ENCODE measurements at places on chromosomes 13 and 19.

DNA sequence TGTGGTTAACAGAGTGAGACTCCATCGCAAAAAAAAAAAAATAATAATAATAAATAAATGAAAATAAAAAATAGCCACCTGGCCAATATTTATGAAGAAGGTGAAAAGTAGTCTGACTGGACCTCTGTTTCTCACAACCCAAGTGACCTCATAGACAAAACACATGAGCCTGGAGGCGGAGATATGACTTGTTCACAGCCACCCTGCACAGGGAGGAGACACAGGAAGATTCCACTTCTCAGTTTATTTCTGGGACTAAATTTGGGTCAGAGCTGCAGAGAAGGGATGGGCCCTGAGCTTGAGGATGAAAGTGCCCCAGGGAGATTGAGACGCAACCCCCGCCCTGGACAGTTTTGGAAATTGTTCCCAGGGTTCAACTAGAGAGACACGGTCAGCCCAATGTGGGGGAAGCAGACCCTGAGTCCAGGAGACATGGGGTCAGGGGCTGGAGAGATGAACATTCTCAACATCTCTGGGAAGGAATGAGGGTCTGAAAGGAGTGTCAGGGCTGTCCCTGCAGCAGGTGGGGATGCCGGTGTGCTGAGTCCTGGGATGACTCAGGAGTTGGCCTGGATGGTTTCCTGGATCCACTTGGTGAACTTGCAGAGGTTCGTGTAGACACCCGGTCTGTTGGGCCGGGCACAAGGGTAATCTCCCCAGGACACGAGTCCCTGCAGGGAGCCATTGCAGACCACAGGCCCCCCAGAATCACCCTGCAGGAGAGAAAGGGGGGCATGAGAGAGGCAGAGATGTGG is 9.6 kb downstream of the KLK5 start:
- no peak for DNase-seq

- no peak for DNase-seq
Measured at GRCh38 chr19:15108845-15109767, 1.9 kb downstream of the SYDE1 start.

- DNase-seq: peak; percentile 15
Measured at GRCh38 chr13:43229506-43229905, 206.1 kb downstream of the DNAJC15 start.

DNA sequence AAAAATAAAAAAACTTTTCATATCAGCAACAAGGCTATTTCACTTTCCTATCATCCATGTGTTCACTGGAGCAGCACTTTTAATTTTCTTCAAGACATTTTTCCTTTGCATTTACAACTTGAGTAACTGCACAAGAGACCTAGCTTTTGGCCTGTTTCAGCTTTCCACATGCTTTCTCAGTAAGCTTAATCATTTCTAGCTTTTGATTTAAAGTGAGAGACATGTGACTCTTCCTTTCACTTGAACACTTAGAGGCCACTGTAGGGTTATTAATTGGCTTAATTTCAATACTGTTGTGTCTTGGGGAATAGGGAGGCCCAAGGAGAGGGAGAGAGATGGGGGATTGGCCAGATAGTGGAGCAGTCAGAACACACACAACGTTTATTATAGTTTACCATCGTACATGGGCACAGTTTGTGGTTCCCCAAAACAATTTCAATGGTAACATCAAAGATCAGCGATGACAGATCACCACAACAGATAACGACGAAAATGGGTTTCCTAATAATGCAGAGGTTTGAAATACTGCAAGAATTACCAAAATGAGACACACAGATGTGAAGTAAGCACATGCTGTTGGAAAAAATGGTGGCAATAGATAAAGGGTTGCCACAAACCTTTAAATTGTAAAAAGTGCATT is 117.6 kb downstream of the GGACT start:
- no peak for DNase-seq

DNA sequence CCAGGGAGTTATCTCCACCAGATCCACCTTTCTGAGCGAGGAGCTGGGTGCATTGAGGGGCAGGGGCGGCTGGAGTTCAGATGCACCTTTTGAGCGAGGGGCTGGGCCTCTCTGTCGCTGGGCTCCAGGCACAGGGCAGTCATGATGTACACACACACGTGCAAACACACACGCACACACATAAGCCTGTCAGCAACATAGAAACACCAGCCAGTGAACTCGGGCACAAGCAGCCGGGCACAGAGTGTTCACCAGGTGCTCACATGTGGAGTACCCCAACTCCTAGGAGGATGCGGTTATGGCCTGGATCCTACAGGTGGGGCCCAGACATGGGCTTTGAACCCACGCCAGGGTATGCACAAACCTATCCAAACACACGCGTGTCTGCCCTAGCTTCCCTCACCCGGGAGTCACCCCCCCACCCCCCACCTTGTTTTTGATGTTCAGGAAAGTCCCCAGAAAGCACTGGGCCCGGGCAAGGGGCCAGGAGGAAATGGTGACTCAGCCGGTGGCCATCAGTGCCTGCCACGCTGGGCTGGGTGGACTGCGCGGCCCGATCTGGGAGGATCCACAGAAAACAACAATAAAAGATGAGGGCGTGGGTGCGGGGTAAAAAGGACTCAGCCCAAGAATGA is 13.3 kb downstream of the ARRDC2 start:
- DNase-seq: no peak

GRCh38 chr13:23859904-23860303 is 29.3 kb downstream of the MIPEP start:
- no peak for DNase-seq

GRCh38 chr13:40639221-40639681 is 27.2 kb downstream of the FOXO1 start:
- no peak for DNase-seq

DNA sequence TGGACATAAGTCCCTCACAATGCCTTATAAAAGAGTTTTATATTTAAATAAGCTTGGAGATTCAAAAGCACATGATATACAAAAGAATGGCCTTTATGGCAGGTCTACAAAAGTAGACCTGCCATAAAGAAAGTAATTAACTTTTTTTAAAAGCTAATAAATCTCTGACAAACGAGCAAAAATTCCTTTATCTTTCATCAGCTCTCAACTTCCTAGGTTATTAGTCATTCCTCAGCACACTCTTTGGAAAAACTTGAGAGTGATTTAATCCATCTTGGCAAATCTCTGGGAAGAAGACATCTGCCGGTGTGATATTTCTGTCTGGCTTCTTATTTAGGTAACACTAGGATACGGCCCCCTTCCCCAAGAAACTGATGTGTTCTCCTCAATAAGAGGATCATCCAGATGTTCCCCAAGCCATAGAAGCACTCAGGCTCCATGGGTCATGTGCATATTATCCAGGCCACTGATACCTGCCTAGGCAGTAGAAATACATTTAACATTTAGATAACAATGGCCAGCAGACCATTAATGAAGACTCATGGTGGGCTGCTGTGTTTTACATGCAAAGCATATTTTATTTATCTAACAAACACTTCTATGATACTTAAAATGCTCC is 372.7 kb downstream of the LIG4 start:
- no peak for DNase-seq

GRCh38 chr19:2477732-2478191 is 1.8 kb downstream of the GADD45B start:
- no peak for DNase-seq

DNA sequence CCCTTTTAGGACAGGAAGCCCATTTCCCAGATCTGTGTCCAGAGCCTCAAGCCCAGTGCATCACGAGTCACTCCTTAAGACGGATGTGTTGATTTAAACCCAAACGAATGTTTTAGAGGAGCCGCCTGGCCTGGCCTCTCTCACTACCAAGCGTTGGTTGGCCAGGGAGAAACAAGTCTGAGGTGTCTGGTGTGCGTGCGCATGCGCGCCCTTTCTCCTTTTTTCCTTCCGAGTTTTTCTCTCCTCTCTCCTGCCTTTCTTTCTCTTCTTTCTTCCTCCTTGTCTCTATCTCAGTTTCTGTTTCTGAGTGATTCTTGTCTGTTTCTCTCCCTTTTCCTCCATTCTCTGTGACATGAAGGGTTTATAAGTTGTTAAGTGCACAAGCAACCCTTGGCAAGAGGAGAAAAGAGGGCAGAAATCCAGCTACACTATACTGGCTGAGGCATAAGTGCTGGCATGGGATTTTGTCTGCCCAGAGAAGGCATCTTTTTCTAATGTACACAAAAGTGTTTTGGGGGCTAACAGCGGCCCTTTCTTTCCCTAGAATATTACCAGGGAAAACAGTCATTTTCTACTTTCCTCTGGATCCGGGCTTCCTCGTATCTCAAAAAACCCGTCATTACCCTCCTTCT is 170.5 kb downstream of the DNAJC15 start:
- DNase-seq: no peak

DNA sequence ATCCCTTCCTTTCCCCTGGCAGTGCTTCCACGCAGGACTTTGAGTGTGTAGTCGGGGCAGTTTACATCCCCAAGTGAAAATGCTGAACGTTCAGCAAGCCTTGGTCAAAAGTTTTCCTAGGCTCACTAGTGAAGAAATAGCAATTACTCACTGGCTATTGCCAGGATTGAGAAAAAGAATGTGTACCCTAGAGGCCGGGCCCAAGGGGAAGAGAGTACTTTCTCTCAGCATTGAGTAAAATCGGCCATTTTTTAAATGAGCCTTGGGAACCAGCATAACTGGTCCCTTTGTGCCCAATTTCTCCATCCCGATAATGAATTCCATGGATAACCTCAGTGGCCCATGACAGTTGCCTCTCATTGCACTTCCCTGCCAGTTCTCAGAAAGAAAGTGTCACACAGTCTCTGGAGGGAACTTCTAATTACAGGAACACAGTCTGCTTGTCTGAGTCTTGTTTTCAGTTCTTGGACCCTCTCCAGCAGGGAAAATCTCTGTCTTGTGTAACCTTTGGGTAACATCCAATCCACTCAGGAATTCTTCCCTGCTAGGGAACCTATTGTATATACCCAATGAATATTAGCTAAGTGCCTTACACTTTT is 7.3 kb upstream of the OR7D2 start:
- DNase-seq: no peak

- DNase-seq: no peak
Measured at GRCh38 chr13:28539625-28540286, 44.8 kb upstream of the FLT1 start.

GRCh38 chr13:66410314-66410713 is 819.8 kb downstream of the PCDH9 start:
- no peak for DNase-seq

DNA sequence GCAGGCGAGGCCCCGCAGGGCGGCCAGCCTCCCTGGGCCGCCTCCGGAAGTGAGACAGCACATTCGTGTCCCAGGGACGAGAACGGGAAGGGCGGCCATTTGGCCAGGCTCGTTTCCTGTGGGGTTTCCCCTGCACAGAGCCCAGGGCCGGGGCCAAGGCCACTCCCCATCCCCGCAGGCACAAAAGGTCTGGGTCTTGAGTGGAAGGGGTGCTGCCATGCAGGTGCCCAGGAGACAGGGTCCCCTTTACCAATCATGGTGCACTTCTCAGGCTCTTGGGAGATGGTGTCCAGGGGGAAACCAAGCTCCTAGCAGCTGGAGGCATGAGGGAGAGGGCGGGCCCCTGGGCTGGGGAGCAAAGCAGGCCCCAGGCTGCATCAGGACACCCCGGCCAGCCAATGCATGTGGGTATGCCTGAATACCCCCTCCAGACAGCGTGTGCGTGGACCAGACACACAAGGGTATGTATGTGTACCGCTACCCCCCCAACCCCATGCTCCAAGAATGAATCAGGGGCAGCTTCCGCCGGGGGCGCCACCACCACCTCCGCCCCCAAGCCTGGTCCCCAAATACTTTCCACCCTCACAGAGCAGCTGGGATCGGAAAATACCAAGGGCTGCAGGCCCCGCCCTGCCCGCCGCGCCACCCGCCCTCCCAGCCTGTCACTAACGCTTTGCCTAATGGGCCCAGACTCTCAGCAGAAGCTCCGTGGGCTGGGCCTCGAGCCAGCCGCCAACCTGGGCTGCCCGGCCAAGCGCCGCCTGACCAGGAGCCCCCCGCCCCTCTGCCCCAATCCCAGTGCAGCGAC is 37.6 kb upstream of the NANOS3 start:
- no peak for DNase-seq

DNA sequence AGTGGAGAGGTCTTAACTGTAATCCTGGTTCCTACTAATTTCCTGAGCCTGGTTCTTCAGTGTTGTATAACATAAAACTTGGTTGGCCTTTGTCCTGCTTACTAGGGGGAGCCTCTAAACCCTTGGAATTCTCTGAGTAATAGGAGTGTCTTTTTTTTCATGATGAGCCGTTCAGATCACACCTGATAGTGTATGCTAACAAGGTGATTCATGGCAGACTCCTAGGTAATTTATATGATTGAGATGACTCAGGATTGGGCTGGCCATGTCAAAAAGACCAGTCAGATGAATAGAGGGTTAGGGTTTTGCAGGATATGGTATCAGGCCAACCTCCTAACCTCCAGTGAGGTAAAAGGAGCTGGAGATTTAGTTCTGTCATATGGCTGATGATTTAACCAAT is 135.8 kb upstream of the KLF12 start:
- no peak for DNase-seq

- DNase-seq: no peak
Measured at GRCh38 chr19:14439014-14439413, 5.9 kb downstream of the PKN1 start.

- no peak for DNase-seq
Measured at GRCh38 chr13:101092985-101093384, 323.3 kb downstream of the NALCN start.

DNA sequence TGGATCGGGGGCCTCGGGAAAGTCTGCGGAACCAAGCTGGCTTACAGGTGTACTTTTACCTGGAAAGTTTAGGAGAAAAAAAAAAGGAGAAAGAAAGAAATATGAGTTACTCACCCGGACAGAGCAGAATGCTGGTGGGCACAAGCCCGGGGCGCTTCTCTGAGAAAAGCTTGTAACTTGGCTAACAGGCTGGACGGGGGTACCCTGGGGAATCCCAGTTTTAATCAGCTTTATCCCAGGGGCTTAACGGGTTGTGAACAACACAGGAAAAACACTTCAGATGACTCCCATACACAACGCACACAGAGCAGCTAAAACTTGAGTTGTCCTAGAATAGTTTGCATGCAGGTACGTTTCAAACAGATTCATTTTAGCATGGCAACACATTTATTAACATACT is 37.3 kb downstream of the KLF2 start:
- no peak for DNase-seq

- DNase-seq: peak; percentile 86
Measured at GRCh38 chr13:44331912-44332851, 41.4 kb upstream of the SERP2 start.

GRCh38 chr13:61415058-61415721 is 459 bp downstream of the PCDH20 start:
- DNase-seq: no peak

DNA sequence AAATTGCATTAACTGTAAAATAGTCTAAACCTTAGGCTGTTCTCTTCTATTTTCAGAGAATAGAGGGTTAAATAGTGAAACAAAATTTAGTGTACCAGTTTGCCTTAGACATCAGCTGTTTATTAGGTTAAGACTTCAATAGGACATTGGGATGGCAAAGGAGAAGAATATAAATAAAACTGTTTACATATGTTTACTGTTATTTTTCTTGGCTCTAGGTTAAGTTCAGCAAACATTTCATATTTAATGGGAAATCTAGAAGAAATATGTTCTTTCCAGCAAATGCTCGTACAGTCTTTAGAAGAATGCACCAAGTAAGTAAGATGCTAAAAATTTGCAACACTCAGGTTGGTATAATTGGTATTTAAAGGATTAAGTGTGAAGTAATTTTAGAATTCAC is 76.5 kb upstream of the TEX29 start:
- no peak for DNase-seq

Measured in brain pericyte (primary cell).